ENCODE measurements at places on chromosomes 5 and 9. TPM values are rescaled to one million over a fixed set of nuclear protein-coding genes. Genes with fewer than 3 reads are reported as not detected.

NFIL3 gene
- 10.1 TPM for polyA plus RNA-seq

- peak; percentile 28 for DNase-seq
These were observed 13.0 kb downstream of the STOM start for GRCh38 chr9:121357011-121357410.

LPCAT1 gene
- 22.3 TPM for polyA plus RNA-seq

GRCh38 chr5:142846406-142846805 lies 76.2 kb downstream of the ARHGAP26 start:
- no peak for DNase-seq

GRCh38 chr5:140213370-140213983 lies 38.5 kb downstream of the CYSTM1 start:
- no peak for DNase-seq

- no peak for DNase-seq
These were observed 275.4 kb downstream of the EPB41L4A start for GRCh38 chr5:112143690-112144089.

FAT2 gene
- polyA plus RNA-seq, result not detected

BRINP1 gene
- polyA plus RNA-seq, result not detected

- no peak for DNase-seq
These were observed 32.5 kb upstream of the RAB14 start for GRCh38 chr9:121233906-121234831.

PDCD1LG2 gene
- 0.52 TPM for polyA plus RNA-seq
